ENCODE measurements at places on chromosomes 6 and 20.
A peak's percentile ranks its signal among the peaks of the same experiment; 100 is the strongest.

DNA sequence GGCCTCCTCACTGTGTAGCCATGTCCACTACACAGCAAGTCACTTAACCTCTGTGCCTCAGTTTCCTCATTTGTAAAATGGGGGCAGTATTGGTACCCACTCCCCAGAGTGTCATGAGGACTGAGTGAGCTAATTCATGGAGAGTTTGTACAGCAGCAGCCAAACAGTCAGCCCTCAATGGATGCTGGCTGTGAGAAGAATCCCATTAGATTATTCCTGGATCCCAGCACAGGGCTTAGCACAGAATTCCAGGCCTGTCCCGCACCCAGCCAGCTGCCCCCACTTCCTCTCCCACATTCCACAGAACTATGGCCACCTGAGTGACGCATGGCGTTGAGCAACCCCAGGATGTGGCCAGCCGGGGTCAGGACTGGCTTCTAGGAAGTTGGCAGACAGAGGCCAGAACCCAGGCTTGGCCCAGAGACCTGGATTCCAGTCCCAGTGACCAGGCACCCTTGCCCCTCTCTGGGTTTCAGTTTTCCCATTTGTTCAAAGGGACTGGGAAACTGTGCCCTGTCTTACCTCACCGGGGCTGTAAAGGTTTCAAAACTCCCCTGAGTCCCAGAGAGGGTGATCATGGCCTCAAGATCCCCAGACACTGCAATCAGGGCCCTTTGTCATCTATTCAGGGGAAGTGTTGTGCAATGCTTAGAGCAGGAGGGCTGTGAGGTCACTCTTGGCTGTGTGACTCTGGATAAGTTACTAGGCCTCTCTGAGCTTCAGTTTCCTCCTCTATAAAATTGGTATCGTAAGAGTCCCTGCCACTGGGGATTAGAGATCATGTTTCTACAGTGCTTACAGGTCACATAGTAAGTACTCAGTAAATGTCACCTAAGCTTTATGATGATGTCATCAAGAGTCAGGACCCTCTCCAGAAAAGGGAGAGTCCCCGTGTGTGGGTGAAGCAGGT is 3.0 kb upstream of the TGM2 start:
- DNase-seq = no peak

DNA sequence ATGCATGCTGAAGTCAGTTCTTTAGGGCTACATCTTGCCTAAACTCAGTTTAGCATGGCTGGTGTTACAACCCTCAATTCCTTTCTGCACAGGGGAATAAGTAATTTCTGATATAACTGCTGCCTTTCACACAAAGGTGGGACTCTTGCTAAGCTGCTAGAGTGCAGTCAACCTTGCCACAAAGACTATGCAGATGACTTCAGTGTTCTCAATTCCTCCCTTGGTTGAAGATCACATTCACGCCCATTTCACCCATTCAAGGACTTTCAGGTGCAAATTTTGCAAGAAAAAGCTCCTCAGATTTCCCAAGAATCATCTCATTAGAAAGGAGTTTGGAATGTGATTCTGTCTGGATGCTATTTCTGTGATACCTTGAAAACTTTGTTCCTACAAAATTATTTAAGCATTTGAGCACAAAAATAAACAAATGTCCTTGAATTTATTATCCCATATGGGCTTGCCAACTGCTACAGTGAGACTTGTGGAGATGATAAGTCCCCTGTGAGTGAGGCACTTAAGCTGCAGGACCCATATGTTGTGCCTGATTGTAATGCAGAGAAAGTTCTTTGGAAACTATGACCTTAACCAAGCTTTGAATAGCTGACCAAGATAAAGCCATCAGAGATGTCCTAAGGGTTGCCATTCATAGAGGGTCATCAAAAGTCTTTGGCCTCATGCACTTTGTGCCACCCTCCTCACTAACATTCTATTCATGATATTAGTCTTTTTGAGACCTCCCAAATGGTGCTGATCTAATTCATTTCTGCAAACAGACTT is 111.8 kb downstream of the PLCB4 start:
- no peak for DNase-seq

- no peak for DNase-seq
These were observed 12.2 kb upstream of the ZNF831 start for GRCh38 chr20:59151391-59151790.

GRCh38 chr20:21371193-21371592 is 26.1 kb downstream of the NKX2-4 start:
- no peak for DNase-seq

- peak; percentile 60 for DNase-seq
These were observed 1.5 kb downstream of the E2F1 start for GRCh38 chr20:33684533-33685327.

GRCh38 chr20:13995841-13996240 is 525 bp downstream of the MACROD2 start:
- DNase-seq = peak; percentile 54

- no peak for DNase-seq
These were observed 25.8 kb downstream of the CDKAL1 start for GRCh38 chr6:20559924-20560551.

- DNase-seq = no peak
These were observed 12.0 kb downstream of the ITPR3 start for GRCh38 chr6:33633084-33633461.

GRCh38 chr6:163352011-163352685 is 62.4 kb upstream of the QKI start:
- DNase-seq = no peak

GRCh38 chr6:170041526-170041925 is 249.4 kb downstream of the DLL1 start:
- no peak for DNase-seq

GRCh38 chr20:48613926-48614325 is 213.9 kb downstream of the PREX1 start:
- DNase-seq = no peak

DNA sequence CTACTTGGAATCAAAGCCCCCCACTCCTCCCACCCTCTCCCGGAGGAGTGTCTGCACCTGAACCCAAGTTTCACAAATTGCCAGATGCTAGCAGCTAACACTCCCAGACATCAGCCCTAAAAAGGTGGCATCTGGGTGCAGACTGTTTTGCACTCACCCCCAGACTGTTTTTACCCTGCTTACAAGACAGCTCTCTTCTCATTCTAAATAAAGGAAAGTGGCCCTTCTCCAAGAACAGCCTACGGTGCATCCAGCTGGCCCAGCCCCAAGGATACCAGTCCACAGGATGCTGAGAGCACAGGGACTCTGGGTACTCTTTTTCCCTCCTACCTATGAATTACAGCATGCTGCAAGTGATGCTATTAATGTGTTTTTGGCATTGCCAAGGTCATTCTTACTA is 842.0 kb upstream of the FLRT3 start:
- peak; percentile 48 for DNase-seq

DNA sequence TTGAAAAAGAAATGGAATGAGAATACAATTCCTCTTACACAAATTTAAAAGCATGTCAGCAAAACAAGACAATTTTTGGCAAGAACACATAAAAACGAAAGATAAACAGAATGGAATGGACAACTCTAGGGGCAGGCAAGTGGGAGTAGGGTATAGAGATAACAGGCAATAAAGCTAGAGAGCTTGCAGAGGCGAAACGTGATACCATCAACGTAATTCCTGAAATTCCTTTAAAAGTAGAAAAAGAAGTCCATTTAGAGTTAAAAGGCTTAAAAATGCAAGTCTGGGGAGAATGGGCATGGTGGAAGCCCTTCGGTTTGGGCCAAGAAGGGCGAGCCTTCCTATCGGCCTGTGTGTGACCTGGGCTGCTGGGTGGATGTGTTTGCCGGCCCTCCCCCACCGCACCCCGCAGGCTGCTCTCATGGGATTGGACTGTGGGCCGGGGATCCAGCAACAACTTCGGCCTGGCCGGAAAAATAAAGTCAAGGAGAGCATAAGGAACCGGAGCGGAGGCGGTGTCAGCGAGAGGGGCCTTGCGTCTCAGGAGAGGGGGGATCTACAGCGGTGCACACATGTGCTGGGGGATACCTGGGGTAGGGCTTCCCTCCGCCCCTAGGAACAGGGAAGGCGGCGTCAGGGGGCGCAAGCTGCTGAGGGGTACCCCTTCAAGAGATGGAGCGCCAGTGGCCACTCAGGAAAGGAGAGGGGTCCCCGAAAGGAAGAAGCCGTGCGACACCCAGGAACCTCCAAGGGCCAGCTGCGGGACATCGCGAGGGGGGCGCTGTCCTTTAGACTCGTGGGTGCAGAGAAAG is 4.1 kb downstream of the TMEM239 start:
- peak; percentile 58 for DNase-seq

Data from ovary (tissue), 10 donors.